Progenitor cell of endocrine pancreas (in vitro differentiated cells): ENCODE measurements at places on chromosomes 2 and 18.

GRCh38 chr2:69847068-69847828 lies 17.8 kb downstream of the GMCL1 start:
- DNase-seq: no peak

DNA sequence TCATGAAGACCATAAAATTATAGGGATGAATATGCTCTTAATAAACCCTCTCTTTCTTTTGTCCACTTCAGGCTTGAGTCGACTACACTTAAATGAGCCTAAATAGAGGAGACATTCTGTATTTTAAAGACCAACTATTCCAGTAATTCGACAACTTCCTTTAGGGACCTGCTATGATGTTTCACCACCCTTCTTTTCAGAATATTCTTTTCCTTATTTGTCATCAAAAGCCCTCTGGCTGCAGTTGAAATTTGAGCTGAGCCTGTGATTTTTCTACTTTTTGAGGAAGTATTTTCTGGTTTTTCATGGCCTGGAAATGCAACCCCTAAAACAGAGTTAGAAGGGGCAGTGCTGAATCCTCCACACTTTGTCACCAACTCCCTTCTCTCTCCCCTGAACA lies 287.0 kb downstream of the EPHA4 start:
- DNase-seq: no peak

DNA sequence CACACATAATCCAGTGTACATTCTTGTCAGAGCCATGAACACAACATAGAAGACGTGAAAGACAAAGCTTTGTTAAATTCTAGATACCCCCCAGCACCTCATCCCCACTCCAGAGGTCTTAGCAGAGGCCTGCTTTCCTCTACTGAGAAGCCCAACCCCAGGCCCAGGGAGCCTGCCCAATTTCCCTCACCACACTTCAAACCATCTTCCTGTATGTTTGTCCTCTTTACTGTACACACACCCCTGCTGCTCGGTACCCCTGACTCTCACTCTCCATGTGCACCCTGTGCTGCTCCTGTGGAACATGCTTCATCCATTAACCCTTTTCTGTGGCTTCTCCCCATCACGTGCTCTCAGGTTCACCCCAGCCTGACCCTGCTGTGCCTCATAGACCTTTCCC lies 37.2 kb downstream of the BOLA3 start:
- no peak for DNase-seq

GRCh38 chr2:237459741-237460174 lies 27.3 kb upstream of the MLPH start:
- no peak for DNase-seq

GRCh38 chr2:11701751-11702301 lies 31.8 kb upstream of the NTSR2 start:
- DNase-seq: no peak

GRCh38 chr2:225667445-225667844 lies 267.9 kb downstream of the NYAP2 start:
- no peak for DNase-seq

DNA sequence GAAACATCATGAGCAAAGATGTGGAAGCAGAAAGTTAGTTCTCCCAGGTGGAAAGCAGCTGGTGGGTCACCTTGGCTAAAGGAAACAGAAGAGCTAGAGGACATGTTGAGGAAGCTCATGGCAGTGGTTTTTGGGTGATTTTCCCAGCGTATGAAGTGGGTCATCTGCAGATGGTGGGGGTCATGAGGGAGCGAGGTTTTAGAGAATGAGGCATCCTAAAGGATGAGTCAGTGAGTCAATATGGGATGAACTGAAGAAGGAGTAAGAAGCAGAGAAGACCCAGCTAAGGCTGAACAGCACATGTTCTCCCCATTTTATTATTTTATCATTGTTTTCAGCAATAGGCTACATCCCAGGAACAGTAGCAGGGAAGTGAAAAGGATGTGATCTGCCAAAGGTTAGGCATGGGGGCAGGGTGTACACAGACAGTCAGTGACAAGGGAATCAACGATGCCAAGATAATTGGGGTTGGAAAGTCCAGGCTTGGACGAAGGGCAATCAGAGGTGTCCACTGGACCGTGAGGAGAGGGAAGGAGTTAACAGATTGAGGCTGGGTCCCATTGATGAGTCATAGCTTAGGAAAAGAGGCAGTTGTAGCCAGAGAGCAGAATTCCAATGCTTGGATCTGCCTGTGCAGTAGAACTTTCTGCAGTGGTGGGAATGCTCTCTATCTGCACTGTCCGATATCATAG lies 289.3 kb upstream of the RAB12 start:
- DNase-seq: no peak
